ENCODE measurements at places on chromosomes 6 and 20.

DNA sequence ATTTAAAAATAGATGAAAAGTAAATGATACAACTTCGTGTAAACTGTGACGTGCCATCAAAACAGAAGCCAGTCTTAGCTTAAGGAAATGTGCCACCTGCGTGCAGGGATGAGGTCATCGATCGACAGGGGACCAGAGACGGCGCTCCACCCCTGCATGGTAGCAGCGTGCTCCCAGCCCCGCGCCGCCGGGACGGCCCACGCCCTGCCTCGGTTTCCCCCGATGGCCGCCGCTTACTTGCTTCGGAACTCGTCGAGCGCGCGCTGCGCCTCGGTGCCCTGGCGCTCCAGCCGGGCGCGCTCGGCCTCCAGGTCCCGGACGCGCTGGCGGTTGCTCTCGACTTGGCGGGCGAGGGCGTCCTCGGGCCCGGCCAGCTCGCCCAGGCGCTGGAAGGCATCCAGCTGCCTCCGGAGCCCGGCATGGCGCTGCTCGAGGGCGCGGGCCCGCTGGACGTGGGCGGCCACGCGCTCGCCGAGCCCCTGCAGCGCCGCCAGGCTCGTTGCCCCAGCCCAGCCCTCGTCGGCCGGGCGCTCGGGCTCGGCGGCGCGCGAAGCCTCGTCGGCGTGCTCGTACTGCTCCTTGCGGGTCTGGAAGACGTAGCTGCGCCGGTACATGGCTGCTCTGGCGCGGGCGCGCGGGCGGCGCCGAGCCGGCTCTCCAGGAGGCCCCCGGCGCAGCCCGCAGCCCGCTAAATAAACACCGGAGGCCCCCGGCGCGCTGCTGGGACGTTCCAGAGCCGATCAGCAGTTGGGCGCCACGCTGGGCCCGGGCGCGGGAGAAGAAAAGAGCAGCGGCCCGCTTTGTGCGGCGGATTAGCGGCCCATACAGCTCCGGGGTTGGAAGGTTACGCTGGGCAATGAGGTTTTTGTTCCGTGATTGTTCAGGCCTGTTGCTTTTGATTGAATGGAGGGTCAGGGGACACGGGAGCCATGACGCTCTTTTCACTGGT is at the start of gene BFSP1:
Gene BFSP1, minus strand, starts transcription at position 664 of the 949 bp plus-strand sequence. Its CDS starts 50 bp downstream, at position 614.
- DNase-seq, result peak; percentile 58

DNA sequence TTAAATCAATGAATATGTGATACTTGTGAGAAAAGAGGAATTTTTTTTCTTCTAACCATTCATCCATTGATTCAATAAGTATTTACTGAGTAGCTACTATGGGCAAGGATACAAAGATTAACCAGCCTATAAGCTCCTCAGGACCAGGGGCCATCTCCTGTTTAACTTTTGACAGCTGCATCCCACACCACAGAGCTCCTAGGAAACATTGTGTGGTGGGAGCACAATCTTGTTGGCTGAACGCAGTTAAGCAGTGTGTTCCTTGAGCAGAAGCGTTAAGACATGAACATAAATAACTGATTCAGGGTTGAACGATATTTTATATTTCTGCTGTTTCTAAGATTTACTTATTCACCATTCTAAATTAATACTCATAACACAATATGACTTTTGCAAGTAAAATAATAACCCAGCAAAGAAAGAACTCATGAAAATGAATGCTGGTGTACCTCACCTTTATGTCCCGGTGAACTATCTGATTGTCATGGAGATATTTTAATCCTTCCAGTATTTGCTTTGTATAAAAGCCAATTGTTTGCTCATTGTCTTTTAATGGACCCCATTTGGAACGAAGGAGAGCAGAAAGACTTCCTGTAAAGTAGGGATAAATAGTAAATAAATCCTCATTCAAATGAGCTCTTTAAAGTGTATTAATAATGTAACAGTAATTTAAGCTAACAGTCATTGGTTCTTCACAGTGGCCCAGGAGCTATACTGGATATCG is 62.6 kb upstream of the MAP7 start:
- no peak for DNase-seq

GRCh38 chr6:97059473-97059872 is 134.9 kb downstream of the KLHL32 start:
- DNase-seq, result peak; percentile 24

GRCh38 chr6:170237999-170238740 is 52.7 kb downstream of the DLL1 start:
- no peak for DNase-seq

DNA sequence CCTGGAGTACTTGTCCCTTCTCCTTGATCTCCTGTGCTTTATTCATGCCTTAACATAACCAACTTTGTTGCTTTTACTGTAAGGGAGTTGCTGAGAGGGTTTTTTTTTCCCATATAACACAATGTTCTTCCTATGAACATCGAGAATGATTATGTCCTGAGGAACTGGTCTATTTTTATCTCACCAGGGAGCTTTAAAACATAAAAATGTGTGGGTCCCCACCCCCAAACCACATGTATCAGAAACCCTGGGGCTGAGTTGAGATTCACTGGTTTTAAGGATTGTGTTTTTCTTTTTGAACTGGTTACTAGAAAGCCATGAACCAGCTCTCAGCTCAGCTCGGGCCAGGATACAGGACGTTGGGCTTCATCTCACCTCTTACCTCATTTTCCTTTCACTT is 118.5 kb upstream of the JAG1 start:
- DNase-seq, result no peak

DNA sequence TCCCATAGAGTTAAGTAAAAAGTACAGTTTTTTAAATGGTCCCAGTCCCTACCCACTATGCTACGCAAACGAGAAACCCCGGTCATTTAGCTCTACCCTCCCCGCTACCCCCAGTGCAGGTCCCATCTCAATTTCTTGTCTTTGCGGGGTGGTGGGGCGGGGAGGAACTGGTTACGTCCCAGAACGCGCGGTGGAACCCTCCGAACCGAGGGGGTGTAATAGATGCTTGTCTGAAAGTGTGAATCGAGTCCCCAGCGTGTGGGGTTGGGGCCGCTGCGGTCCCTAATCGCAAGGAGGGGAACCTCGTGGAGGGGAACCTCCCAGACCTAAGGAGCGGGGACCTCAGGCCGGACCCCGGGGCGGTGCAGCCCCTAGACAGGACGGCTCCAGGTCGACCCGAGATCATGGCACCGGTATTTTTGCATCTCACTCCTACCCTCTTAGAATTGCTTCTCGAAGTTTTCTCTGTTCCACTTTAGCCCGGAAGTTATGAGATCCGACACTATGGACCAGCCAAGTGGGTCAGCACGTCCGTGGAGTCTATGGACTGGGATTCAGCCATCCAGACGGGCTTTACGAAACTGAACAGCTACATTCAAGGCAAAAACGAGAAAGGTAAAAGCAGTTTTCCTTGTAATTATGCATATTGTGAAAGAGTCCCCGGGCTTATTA is 779 bp downstream of the HEBP2 start:
- DNase-seq, result peak; percentile 23

DNA sequence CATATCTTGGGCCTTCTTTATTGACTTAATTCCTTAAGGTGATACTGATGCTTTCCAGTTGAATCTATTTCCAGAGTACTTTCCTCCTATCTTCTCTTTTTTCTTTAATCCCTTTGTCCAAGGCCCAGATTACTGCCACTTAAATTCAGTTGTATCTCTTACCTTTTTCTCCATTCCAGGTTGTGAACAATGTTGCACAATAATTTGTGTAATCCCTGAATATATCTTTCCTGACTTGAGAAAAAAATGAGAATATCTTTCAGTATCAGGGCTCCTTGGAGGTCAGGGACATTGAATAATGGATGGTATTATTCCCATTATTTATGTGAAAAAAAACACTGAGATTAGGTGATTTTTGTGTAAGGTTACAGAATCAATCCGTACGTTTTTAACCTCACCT is 683.3 kb downstream of the PTPRT start:
- DNase-seq, result no peak

GRCh38 chr6:93799226-93799625 is 379.9 kb upstream of the EPHA7 start:
- DNase-seq, result no peak

DNA sequence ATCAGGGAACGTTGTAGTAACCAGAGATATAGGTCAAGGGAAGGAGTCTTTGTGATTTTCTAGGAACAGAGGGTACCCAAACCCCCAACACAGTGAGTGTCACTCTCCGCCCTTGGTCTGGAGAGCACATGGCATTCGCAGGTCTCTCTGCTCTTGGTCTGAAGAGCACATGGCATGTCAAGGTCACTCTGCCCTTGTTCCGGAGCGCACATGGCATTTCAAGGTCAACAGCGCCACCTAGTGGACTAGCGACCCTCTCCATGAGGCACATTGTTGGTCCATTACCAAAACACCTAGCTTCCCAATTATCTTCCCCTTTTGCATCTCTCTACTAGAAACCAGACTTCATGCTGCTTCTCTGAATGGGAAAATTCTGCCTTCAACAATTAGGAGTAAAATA is 260.0 kb downstream of the C6orf118 start:
- DNase-seq, result no peak

DNA sequence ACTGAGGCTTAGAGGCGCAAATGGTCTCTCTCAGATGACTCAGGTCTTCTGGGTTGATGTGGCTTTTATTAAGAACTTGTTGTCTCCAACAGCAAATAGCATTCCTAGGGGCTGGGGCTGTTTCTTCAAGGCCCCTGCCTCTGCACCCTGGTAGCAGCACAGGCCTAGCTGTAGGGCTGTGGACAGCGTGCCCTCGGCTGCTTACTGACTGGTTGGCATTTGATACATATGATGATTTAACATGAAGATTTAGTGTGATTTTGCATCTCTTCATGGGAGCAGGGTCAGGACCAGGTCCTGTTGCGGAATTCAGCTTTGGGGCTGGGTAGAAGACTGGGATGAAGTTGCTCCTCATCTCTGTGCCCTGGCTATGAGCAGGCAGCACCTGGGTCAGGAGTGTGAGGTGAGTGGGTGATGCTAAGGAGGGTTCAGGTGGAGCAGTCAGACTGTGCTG is 24.3 kb upstream of the IER3 start:
- DNase-seq, result no peak

DNA sequence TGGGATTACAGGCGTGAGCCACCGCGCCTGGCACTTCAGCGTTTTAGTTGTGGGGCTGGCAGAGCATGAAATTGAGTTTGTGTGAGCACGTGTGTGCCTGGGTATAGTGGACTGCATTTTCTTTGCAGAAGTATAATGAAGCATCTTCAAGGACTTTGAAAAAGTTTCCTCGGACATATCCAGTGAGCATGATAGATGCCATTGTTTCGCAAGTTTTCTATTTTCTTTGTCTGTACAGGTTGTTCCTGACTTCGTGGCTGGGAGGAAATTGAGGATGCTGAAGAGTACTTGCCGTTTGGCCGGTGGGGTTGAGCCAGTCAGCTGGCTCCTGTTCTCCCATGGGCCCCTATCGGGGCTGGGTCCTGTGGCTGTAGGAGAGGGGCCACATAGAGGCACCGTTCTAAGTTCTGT is 55.9 kb downstream of the RREB1 start:
- no peak for DNase-seq

- DNase-seq, result no peak
Observed at GRCh38 chr6:137175157-137175867, 1.9 kb upstream of the IL22RA2 start.

GRCh38 chr6:156869980-156870398 is 92.8 kb downstream of the ARID1B start:
- no peak for DNase-seq

DNA sequence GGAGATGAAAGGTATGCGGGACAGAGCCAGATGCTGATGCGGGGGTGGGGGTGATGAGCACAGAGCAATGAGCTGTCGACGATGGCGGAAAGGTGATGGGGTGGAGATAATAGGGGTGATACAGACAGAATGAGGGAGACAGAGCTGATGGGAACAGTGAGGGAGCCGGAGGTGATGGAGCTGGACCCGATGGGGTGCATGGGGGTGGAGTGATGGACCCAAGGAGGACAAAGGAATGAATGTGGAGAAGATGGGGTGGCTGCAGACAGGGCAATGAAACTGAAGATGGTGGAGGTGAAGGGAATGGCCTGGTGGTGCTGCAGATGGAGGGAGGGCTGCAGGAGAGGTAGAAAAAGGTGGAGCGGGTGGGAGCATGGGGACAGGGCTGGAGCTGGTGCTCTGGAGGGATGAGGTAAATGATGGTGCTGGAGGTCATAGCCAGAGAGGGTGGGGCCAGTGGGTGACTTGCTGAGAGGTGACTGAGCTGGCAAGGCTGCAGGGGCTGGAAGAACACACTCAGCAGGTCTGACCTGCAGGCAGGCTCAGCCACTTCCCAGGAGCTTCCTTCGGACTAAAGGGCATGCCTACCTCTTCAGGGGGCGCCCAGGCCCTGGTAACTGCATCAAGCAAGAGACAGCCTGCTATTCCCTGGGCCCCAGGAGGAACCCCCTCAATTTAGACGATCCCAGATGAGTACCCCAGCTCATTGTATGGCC is 6.0 kb upstream of the FOXS1 start:
- no peak for DNase-seq

- DNase-seq, result no peak
Observed at GRCh38 chr6:15153191-15153590, 92.7 kb upstream of the JARID2 start.

DNA sequence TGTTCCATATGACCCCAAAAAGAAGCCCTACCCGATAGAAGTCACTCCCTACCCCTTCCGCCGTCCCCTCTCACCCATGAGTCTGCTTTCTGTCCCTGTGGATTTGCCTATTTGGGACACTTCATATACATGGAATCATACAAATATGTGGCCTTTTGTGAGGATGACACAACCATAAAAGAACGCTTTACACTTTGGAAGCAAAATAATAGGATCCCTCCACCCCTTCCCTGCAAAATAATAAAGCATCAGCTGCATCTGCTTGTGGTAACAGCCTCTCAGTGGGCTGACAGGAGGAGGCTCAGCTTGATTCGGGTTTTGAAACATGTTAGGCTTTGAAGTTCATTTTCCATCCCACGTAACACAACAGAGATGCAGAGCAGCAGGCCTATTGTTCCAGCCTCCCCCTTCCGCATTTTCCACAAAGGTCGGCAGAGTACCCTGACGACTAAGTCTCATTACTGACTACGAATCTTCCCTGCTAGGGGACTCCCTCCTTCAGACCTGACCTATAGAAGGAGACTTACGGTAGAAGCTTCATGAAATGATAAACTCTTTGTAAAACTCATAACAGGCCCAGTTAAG is 99.1 kb downstream of the ALDH8A1 start:
- DNase-seq, result no peak

DNA sequence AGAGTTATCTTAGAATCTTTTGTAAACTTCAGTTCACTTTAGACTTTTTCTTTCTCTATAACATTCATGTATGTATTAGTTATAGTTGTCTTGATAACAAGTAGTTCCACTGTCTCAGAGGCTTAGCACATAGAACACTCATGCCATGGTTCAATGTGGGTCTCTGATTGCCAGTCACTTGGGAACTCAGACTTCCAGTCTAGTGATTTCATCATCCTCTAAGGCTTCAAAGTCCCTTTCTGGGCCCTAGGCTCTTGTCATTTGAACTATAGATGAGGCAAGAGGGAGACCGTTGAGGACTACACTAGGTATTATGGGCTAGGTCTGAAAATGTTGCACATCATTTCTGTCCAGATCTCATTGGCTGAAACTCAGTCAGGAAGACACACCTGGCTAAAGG is 8.4 kb upstream of the EEF1E1 start:
- DNase-seq, result no peak

DNA sequence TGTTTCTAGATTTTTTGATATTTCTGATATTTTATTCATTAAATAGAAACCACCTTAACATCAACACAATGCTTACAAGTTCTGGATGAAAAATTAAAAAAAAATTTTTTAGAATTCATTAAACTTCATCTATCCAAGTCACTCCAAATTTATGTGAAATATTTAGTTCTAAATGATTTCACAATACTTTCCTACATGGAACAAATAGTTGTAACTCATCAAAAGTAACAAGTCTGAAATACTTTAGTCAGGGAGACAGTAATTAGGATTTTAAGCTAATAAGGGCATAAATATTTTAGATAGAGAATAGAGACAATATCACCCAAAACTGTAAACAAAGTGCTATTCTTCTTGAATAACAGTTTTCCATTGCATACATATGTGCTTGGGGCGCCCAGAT is 147.8 kb downstream of the HIVEP2 start:
- DNase-seq, result no peak
